Renal cortical epithelial cell (primary cell): ENCODE measurements at places on chromosomes 2 and 18. TPM values are rescaled to one million over a fixed set of nuclear protein-coding genes. Genes with fewer than 3 reads are reported as not detected.

DNA sequence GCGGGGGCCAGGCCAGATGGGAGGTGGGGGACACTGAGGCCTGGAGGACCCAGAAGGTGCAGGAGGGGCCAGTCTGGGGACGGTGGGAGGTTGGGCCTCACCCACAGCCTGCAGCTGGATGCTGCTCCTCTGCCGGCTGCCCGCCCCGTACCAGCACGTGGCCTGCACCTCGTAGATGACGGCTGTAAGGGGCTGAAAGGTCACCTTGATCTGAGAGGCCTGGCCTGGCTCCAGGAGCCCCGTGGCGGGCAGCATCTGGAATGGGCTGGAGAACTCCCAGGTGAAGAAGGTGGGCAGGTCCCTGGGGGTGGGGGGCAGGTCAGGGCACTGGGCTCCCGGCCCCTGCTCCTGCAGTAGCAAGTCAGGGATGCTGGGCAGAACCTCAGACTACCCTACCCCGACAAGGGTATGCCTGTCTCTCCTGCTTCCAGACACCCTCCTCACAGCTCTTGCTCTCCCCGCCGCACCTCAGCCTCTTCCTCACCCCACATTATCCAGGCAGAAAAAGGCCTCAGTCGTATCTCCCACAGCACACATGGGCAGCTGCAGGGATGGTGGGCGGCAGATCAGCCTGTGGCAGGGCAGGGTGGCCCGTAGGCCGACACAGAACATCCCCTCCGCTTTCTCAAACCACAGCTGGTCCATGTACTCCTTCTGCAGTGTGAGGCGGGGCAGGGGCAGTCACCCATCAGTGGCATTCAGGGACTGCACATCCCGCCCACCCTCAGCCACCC lies 10.1 kb downstream of the CFAP65 start:
- DNase-seq = no peak

The CFC1 gene
- total RNA-seq = not detected in 2 replicates

DNA sequence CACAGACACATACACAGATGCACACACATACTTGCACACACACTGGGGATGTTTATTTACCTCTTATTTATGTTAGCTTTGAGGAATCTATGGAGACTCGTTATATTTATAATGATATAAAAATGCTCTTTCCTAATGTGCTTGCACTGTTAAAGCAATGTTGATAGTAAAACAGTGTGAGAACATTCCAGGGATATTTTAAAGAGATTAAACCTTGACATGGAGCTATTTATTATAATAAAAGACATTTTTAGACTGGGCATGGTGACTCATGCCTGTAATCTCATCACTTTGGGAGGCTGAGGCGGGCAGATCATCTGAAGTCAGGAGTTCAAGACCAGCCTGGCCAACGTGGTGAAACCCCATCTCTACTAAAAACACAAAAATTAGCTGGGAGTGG lies 557.3 kb upstream of the ZNF804A start:
- no peak for DNase-seq

The ANKRD23 gene
- total RNA-seq = 0.35 and 2.2 TPM in 2 replicates
